Femur (tissue), 1 donor: ENCODE measurements at places on chromosomes 2 and 18.

- peak; percentile 7 for DNase-seq
Observed at GRCh38 chr2:239149501-239149900, 251.3 kb downstream of the HDAC4 start.

GRCh38 chr18:3107740-3108151, 94.8 kb upstream of the LPIN2 start:
- no peak for DNase-seq

DNA sequence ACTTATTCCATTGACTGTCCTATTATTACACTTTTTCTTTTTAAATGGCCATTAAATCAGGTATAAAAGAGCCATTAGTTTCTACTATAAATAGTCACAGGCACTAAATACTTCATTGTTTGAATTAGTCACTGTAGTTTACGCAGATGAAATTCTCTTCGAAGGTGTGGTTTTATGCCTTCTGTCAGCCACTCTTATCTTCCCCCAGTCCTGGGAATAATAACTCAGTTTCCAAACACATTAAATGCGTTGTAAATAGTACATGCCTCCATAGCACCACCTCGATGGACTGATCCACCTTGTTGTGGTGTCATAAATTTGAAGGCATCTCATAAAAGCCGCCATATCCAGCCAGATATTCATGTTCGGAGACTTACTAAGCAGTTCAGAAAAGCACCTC, 72.1 kb upstream of the PARD3B start:
- DNase-seq, result no peak

DNA sequence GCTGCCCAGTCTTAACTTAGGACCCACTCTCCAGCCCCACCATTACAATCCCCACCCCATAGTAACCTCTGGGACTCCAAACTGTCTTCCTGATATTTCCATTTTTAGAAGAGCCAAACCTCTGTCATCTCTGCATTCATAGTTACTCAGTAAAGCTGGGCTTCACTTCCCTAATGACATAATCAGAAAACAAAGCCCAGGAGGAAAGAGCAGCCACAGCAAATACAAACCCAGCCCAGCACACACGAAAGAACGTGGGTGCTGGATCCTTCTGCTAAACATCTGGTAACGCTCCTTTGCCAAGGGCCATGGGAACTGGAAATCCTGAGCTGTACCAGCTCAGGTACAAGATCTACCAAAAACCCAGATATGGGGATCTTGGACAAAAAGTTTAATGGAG, 36.8 kb upstream of the RIOK3 start:
- DNase-seq, result no peak

GRCh38 chr18:52395146-52395852, 55.3 kb downstream of the DCC start:
- DNase-seq, result peak; percentile 20
